ENCODE measurements at places on chromosomes 2 and 18. TPM values are rescaled to one million over a fixed set of nuclear protein-coding genes. Genes with fewer than 3 reads are reported as not detected.

The NXPH2 gene
- under 0.01 TPM for total RNA-seq

The ZBTB14 gene
- total RNA-seq = 14.2 TPM

DNA sequence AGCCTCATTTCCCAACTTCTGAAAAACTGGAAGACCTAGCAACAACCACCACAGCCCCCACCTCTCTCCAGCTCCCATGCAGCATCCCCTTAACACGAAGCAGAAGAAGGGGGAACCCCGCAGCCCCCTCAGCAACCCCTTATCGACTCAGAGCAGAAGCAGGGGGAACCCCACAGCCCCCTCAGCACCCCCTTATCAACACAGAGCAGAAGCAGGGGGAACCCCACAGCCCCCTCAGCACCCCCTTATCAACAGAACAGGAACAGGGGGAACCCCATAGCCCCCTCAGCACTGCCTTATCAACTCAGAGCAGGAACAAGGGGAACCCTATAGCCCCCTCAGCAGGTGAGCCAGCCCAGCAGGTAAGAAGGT is 6.7 kb downstream of the SLC66A2 start:
- no peak for DNase-seq

The ASB18 gene
- total RNA-seq = not detected

The PXDN gene
- 372 TPM for total RNA-seq

DNA sequence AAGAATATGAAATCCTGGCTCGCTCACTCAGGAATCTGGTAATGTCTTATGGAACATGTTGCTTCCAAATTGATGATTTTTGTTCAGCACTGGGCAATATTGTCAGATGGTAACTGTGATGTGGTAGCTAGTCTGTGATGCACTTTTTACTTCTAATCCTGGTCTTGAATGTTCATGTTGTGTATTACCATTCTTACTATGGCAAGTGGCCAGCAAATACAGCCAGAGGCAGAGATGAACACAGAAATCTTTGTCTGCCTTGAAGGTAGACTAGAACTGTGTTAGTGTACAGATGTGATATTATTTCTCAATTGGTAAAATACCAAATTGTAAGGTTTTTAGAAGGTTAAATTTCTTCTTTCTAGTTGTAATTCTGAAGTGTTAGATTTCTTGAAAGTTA is 83.3 kb downstream of the UBE2E3 start:
- no peak for DNase-seq

DNA sequence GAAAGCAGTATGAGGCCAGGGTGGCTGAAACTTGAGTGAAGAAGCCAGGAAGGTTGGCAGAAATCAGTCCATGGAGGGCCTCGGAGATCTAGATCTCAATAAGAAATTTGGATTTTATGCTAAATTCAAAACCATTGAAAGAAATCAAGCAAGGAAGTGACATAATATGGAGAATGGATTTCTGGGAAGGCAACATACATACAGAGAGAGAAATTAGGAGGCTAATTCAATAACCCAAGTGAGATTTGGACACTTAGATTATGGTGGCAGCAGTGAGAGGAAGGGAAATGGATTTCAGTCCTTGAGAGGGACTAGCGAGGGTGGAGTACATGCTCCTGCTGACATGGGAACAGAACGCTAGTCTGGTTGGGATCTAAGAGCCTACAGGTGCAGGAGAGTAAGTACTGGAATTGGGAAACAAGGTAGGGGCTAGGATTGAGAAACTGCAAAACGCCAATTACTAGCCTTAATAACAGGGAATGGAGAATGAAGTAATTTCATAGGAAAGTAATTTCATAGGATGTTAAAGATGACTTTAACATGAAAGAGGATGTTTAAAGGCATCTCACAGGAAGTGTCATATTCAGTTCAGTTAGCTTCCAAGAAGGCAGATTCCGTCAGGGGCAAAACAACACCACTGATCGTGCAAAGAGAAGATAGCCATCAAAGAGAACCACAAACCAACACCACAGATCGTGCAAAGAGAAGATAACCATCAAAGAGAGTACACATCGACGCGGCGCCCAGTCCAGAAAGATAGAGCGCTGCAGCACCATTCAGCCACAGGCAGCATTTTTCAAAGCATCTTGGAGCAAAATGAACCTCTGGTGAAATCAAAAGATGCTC is 27.2 kb downstream of the CDKL4 start:
- no peak for DNase-seq

The MC5R gene
- not detected for total RNA-seq

The NAT8 gene
- total RNA-seq = not detected

The GPR75 gene
- total RNA-seq = 2.6 TPM

The POMC gene
- total RNA-seq = 0.32 TPM
